ENCODE measurements at places on chromosomes 6 and 20.

DNA sequence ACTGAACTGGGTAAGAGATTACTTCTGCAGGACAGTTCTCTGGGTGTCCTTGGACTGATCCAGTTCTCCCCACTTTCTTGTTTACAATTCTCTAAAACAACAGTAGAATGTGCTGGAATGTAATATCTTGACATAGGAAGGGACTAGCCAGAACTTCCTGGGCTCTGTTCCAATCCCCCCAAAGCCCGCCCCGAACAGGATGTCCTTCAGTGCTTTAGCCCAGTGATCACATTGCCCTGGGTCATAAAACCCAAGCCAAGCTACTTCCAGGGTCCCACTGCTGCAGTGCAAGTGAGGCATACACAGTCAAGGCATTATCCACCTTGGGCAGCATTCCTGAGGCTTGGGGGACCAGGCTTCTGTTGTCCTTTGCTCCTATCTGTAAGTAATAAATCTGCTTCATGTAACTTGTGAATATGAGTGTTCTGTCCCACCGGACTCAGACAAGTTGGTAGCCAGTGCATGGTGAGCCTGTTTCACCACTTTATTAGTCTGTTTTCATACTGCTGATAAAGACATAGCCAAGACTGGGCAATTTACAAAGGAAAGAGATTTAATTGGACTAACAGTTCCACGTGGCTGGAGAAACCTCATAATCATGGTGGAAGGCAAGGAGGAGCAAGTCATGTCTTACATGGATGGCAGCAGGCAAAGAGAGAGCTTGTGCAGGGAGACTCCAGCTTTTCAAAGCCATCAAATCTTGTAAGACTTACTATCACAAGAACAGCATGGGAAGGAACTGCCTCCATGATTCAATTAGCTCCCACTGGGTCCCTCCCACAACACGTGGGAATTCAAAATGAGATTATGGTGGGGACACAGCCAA, 23.5 kb downstream of the FITM2 start:
- no peak for DNase-seq

GRCh38 chr6:75530696-75531095, 37.1 kb upstream of the FILIP1 start:
- no peak for DNase-seq

- DNase-seq, result no peak
Observed at GRCh38 chr6:166815629-166816028, 140.7 kb downstream of the RNASET2 start.

GRCh38 chr6:69489970-69490369, 306.8 kb downstream of the LMBRD1 start:
- DNase-seq, result no peak

DNA sequence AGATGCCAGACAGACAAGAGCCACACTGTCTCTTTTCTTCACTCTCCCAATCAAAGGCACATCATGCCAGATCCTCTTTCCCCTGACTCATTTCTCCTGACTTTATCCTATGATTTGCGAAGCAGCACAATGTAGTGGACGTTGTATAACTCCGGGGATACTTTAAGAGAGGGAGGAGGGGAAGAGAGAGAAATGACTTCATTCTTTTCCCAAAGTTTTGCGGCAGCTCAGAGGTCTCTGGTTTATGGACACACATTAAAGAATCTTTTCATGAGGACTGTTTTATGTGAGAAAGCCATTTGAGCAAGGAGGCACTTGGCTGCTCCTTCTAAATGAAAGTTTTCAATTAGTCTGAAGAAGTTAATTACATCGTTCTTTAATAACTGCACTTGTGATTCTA, 75.1 kb upstream of the MC3R start:
- DNase-seq, result no peak

GRCh38 chr6:35511562-35511941, 1.1 kb downstream of the TULP1 start:
- DNase-seq, result no peak

DNA sequence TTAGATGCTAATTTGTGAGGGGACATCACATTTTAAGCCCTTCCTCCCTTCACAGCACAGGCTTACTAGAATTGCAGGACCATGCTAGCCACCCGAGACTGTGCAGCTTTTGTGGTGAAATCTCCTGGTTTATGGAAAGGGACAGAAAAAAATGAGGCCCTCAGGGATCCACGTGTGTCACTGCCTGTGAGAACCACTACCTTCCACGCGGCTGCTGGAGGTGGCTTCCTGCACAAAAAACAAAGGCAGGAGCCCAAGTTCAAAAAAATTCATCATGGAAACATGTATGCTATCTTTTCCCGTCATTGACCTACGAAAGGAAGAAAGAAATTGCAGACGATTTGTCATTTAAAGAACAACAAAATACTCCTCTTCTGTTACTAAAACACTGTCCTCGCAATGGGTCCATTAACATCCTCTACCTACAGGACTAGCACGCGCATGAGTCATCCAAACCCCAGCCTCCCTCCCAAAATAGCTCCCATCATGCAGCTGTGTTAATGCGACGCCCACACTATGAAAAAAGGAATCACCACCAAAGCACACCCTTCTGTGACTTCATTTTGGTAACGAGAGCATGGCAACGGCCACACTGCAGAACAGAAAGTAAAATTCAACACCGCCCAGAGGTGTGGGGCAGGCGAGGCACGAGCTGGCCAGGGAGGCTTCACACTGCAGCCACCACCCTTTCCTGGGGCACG, 45.7 kb downstream of the RAMACL start:
- DNase-seq, result no peak

- no peak for DNase-seq
Observed at GRCh38 chr20:40957265-40957760, 71.3 kb upstream of the TOP1 start.

GRCh38 chr20:43936104-43936770, 21.6 kb downstream of the TOX2 start:
- DNase-seq, result no peak

DNA sequence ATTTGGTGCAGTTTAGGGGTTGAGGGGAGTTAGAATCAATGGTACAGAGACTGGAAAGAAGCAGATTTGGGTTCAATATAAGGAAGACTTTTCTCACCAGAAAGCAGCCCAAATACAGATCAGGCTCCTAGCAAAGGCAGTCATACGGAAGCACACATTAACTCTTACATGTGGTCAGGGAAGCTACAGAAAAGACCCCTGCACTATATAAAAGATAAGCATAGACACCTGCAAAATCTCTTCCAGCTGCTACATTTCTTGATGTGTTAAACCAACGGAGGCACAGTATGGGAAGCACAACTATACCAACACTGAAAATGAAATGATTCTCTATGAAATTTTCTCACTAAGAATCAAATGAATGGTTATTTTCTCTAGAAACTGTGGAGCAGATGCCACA, 150.8 kb downstream of the GMDS start:
- DNase-seq, result no peak

GRCh38 chr6:56758120-56758519, 115.4 kb upstream of the DST start:
- DNase-seq, result peak; percentile 49

- no peak for DNase-seq
Observed at GRCh38 chr6:163672710-163673109, 258.2 kb downstream of the QKI start.

DNA sequence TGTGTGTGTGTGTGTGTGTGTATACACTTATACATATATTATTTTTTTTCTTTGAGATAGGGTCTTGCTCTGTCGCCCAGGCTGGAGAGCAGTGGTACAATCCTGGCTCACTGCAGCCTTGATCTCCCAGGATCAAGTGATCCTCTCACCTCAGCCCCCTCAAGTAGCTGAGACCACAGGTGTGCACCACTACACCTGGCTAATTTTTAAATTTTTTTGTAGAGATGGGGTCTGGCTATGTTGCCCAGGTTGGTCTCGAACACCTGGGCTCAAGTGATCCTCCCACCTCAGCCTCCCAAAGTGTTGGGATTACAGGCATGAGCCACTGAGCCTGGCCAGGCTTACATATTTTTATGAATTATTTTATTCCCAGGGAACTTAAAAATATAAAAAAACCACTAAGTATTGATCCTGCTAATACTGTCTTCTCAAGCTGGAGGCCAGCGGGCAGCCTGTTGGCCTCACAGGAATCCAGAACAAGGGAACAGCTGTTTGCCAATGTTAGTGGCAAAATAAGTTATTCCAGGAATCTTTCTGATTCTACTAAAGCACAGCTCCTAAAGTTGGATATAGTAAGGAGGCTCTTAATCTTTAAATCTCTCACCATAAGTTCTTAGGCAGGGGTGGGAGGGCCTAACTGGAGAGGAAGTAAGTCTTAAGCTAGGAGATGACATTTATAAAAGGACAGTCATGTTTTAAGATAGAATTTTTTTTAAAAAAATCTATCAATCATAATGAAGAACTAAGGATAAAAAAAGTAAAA, 135.5 kb upstream of the NUP153 start:
- no peak for DNase-seq

GRCh38 chr6:158894193-158894592, 75.0 kb upstream of the EZR start:
- no peak for DNase-seq

Measured in midbrain (tissue), 1 donor.